Immature natural killer cell (primary cell): ENCODE measurements at places on chromosomes 3 and 15.
A peak's percentile ranks its signal among the peaks of the same experiment; 100 is the strongest.

GRCh38 chr15:24877174-24877573, 77.6 kb upstream of the SNRPN start:
- no peak overlapping the region for H3K27ac ChIP-seq
- H3K4me3 ChIP-seq = no peak overlapping the region
- peaks cover 3% of the 10 kb centered on the region for H3K36me3 ChIP-seq
- no peaks in the 10 kb centered on the region for H3K27me3 ChIP-seq
- no peak for DNase-seq

DNA sequence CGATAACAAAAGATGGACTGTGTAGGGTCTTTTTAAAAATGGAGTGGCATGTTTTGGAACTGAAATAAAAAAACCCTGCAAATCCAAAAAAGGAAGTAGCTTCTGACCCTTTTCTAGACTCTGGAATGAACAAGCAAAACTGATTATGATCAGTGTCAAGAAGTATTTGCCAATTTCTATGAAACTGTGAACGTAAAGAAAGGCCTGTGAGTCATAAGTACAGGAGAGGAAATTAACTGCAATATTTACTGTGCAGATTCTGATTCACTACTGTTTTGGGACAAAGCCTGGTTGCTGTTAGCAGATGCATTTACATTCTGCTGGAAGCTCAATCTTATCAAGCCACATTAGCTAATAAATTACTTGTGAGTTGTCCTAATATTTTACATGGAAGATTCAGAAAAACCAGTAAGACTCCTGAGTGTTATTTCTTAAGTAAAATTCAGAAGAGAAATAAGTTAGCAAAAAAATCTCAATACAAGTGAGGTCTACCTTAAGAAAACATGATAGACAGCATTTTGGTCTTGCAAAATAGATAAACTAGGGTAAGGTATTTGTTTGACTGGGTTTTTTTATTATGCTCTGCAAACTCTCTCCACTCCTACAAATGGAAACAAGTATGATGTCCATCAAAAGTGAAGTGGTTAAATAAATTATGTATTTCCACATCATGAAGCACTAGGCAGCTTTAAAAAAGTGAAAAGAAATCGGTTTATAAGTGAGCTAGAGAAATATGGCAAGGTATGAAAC, 90.2 kb upstream of the LMOD3 start:
- peaks cover 9% of the 10 kb centered on the region for H3K36me3 ChIP-seq
- H3K4me3 ChIP-seq = no peak overlapping the region
- H3K4me1 ChIP-seq = peaks cover 20% of the 10 kb centered on the region

DNA sequence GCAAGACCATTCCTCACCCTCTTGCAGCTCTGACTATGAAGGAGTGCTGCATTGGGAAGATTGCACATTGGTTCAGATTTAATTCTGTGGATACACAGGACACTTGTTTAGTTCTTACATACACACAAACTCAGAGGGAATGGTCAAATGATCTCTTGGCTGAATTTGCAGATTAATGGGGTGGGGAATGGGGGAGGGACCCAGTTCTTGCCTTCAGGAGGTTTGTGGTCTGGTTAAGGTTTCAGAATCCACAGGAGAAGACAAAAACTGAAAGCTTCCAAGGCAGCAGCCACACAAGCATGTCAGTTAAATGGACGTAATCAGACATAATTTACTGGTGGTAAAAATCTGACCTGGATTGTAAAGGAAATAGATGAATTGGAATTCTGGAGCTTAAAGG, 257.1 kb upstream of the ROPN1 start:
- no peaks in the 10 kb centered on the region for H3K4me1 ChIP-seq
- no peak overlapping the region for H3K4me3 ChIP-seq
- H3K27ac ChIP-seq = no peak overlapping the region
- no peaks in the 10 kb centered on the region for H3K36me3 ChIP-seq
- H3K27me3 ChIP-seq = peaks cover 11% of the 10 kb centered on the region

GRCh38 chr3:64291345-64291744, 66.1 kb upstream of the PRICKLE2 start:
- DNase-seq = no peak
- H3K27ac ChIP-seq = no peak overlapping the region
- no peaks in the 10 kb centered on the region for H3K4me1 ChIP-seq
- no peaks in the 10 kb centered on the region for H3K27me3 ChIP-seq
- H3K4me3 ChIP-seq = no peak overlapping the region

- H3K27ac ChIP-seq = no peak overlapping the region
- H3K27me3 ChIP-seq = no peaks in the 10 kb centered on the region
- no peaks in the 10 kb centered on the region for H3K4me1 ChIP-seq
- H3K36me3 ChIP-seq = no peaks in the 10 kb centered on the region
- H3K4me3 ChIP-seq = no peak overlapping the region
These were observed 97.3 kb upstream of the LRIG1 start for GRCh38 chr3:66598168-66598567.

DNA sequence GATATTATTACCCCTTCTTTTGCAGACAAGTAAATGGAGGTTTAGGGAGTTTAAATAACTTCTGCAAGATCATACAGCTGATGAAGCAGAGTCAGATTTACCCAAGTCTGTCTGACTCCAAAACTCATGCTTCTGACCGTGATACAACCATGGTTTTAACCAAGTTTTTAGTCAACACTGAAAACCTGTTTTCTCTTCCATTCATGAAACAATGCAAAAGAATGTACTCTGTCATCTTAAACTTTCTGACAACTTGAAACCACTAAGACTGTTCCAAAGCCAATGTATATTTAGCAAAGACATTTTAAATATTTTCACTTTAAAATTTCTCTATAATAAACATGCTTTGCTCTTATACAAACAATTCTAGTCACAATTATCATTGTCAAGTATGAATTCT, 77.0 kb upstream of the RBMS3 start:
- peaks cover 1% of the 10 kb centered on the region for H3K27me3 ChIP-seq
- H3K27ac ChIP-seq = no peak overlapping the region
- no peak overlapping the region for H3K4me3 ChIP-seq
- no peak for DNase-seq
- no peaks in the 10 kb centered on the region for H3K4me1 ChIP-seq

GRCh38 chr3:41792806-41793205, 169.1 kb downstream of the ULK4 start:
- no peak for DNase-seq
- no peak overlapping the region for H3K27ac ChIP-seq
- H3K4me3 ChIP-seq = no peak overlapping the region
- no peaks in the 10 kb centered on the region for H3K27me3 ChIP-seq
- peaks cover 21% of the 10 kb centered on the region for H3K36me3 ChIP-seq

- no peaks in the 10 kb centered on the region for H3K36me3 ChIP-seq
- H3K4me3 ChIP-seq = no peak overlapping the region
- DNase-seq = no peak
- peaks cover 30% of the 10 kb centered on the region for H3K4me1 ChIP-seq
- H3K27me3 ChIP-seq = no peaks in the 10 kb centered on the region
- H3K27ac ChIP-seq = no peak overlapping the region
These were observed 168.3 kb upstream of the ADAMTS9 start for GRCh38 chr3:64856106-64856505.

- H3K4me3 ChIP-seq = no peak overlapping the region
- peaks cover 61% of the 10 kb centered on the region for H3K4me1 ChIP-seq
- no peak overlapping the region for H3K27ac ChIP-seq
- H3K27me3 ChIP-seq = no peaks in the 10 kb centered on the region
- H3K36me3 ChIP-seq = no peaks in the 10 kb centered on the region
- DNase-seq = no peak
These were observed 10.3 kb downstream of the PPP1R2 start for GRCh38 chr3:195532834-195533233.

DNA sequence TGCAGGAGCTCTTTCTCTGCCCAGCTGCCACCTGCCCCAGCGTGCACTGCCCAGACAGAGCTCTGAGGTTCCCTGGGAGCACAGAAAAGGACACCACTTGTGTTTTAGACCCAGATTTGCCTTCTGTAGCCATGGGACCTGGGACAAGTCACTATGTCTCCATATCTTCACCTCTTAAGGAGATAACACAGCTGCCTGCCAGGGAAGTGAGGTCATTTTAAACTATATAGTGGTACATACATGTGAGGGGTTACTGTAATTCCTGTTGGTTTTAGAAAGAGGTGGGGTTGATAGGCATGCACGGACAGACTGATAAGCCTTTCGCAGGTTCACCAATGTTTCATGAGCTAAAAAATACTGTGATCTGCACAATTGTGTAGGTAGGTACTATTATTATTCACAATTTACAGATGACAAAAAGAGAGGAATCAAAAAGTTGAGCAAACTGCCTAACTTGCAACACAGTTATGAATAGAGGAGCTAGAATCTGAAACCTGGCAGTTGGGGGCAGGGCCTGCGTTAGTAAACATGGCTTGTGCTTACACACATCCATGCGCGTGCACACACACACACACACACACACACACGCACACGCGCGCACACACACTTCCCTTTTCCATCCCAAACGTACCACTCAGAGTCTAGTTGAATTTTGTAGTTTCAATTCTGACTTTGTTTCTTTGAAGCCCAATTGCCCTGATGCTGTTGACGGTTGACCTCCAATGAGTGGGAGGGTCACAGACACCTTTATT, 193.6 kb downstream of the FAM43A start:
- DNase-seq = no peak
- peaks cover 14% of the 10 kb centered on the region for H3K4me1 ChIP-seq

DNA sequence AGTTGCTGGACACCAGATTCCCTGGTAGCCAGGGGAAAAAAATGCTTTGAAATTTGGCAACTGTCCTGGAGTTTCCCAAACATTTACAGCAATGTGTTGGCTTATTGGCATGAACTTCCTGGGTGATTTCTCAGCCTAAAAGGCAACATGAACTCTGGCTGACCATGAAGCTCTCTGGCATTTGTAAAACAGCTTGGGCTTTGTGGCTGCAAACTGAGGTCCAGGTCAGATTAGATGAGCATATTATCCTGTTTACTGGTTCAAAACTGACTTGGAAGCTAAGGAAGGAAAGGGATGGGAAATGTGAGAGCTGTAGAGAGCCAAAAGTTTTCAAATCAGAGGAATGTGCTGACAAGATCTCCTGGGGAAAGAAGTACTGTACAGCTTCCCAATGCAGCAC, 139.0 kb downstream of the P3H2 start:
- H3K4me3 ChIP-seq = no peak overlapping the region
- H3K27ac ChIP-seq = no peak overlapping the region
- DNase-seq = no peak
- H3K36me3 ChIP-seq = no peaks in the 10 kb centered on the region
- H3K4me1 ChIP-seq = no peaks in the 10 kb centered on the region

- no peak overlapping the region for H3K27ac ChIP-seq
- H3K36me3 ChIP-seq = no peaks in the 10 kb centered on the region
- H3K27me3 ChIP-seq = peaks cover 6% of the 10 kb centered on the region
- DNase-seq = no peak
These were observed 61.4 kb upstream of the ZBTB38 start for GRCh38 chr3:141306922-141307321.

DNA sequence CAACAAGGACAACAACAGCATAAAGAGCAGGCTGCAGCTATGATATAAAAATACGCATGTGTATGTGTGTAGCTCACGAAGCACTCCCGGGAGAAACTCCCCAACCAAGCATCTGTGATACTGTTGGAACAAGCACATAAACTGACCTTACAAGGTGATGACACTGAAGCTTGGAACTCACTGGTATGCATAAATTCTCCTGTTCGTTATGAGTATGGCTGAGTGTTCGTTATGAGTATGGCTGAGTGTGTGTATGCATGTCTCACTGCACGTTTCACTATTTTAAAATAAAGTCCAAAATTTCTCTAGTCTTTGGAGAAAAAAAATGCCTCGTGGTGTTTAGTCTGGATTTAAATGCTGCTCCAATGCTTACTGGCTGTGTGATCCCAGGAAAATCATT, 256.8 kb downstream of the RORA start:
- no peak overlapping the region for H3K27ac ChIP-seq
- DNase-seq = no peak
- peaks cover 10% of the 10 kb centered on the region for H3K27me3 ChIP-seq
- no peaks in the 10 kb centered on the region for H3K36me3 ChIP-seq
- no peak overlapping the region for H3K4me3 ChIP-seq

DNA sequence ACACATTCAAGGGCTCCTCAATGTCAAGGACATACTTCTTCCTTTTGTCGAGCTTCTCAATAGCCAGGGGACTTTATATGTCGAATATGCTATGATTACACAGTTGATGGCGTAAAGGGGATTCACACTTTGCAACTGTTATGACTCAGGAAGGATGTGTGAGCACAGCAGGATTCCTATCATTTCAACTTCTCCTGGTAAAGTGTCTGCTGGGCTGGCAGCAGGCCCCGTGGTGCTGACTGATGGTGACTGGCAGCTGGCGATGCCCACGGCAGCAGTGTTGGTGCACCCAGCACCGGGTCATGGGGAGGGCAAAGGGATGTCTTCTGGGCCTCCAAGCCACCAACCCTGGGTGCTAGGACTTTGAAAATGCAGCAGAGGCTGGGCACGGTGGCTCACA, 44.8 kb upstream of the GNB5 start:
- DNase-seq = no peak
- no peak overlapping the region for H3K27ac ChIP-seq
- no peak overlapping the region for H3K4me3 ChIP-seq
- no peaks in the 10 kb centered on the region for H3K27me3 ChIP-seq

DNA sequence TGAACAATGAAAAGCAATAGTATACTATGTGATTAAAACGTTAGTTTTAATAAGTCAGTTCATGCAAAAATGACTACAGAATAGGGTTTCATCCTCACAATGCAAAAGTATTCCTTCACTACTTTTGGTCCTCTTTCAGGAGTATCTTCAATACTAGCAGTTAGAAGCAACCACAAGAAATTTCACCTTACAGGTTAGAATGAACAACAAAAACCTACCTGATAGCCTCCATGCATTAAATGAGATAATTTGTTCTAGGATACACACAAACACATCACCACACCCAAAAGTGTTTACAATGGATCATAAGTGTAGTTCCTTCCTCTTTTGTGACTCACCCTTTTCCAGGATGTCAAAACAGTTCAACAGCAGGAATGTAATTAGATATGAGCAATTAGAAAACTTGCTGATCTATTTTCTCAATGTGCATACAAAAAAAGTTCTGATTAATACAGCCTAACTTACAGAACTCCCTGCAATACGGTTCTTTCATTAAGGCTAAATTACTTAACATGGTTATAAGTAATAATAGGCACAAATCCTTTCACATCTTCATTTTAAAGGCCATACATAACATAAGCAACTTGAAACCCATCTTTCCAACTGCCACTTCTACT, 21.6 kb downstream of the UACA start:
- H3K27me3 ChIP-seq = no peaks in the 10 kb centered on the region
- H3K4me1 ChIP-seq = no peaks in the 10 kb centered on the region
- no peak overlapping the region for H3K4me3 ChIP-seq
- no peaks in the 10 kb centered on the region for H3K36me3 ChIP-seq
- no peak overlapping the region for H3K27ac ChIP-seq

GRCh38 chr3:149016669-149017541, 25.6 kb downstream of the GYG1 start:
- H3K36me3 ChIP-seq = peaks cover 32% of the 10 kb centered on the region
- H3K27ac ChIP-seq = peak overlapping the region; percentile 6
- H3K27me3 ChIP-seq = no peaks in the 10 kb centered on the region
- peaks cover 81% of the 10 kb centered on the region for H3K4me1 ChIP-seq
- DNase-seq = no peak
